ENCODE measurements at places on chromosomes 1 and 21. TPM values are rescaled to one million over a fixed set of nuclear protein-coding genes. Genes with fewer than 3 reads are reported as not detected.

GRCh38 chr1:78005755-78006154, 1.0 kb downstream of the DNAJB4 start:
- H3K36me3 ChIP-seq: no peaks in the 10 kb centered on the region
- peak overlapping the region; percentile 99 for H3K27ac ChIP-seq

GRCh38 chr21:36087362-36088138, 17.7 kb downstream of the CBR1 start:
- H3K36me3 ChIP-seq: no peaks in the 10 kb centered on the region
- DNase-seq: no peak
- H3K27me3 ChIP-seq: no peaks in the 10 kb centered on the region
- H3K4me3 ChIP-seq: no peak overlapping the region
- H3K4me1 ChIP-seq: no peaks in the 10 kb centered on the region

- H3K4me3 ChIP-seq: peak overlapping the region; percentile 88
- H3K27me3 ChIP-seq: peaks cover 4% of the 10 kb centered on the region
- H3K36me3 ChIP-seq: no peaks in the 10 kb centered on the region
- H3K27ac ChIP-seq: no peak overlapping the region
- peaks cover 11% of the 10 kb centered on the region for H3K4me1 ChIP-seq
- no peak for DNase-seq
Measured at GRCh38 chr1:28592321-28593071, 431 bp downstream of the RAB42 start.

DNA sequence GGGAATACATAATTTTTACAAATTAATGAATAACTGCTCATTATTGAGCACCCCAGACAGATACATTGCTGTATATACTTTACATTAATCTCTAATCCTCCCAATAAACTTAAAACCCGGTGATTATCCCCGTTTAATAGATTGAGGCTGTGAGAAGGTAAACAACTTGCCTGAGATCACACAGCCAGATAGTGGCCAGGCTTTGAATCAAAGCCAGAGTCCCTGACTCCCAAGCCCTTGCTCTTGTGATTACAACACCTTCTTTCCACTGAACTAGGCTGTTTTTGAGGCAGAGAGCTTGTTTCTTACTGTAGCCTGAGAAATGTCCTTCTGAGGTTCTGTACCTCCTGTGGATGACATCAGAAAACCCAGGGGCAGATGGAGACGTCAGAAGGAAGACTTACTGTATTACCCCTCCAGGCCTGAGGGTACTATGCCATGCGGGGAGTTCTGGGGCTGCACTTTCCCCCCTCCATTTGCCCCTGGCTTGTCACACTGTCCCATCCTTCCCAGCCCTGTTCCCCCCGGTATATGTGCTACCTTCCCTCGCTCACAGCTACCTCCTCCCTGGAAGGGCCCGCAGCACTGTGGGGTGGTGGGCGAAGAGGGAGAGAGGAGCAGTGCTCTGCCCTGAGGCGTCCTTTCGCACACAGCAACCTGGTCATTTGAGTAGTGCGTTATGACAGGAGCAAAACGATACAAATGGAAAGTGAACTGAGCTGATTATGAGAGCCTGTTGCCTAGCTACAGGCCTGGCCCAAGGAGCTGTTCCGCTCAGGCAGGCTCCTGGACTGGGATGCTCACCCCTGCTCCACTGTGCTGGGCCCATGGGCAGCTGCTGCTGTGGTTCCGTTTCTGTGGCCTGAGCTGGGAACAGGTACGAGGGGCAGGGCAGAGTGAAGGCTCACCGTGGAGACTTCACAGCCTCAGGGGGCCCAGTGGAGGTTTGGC, 4.6 kb downstream of the KCNC4 start:
- H3K4me1 ChIP-seq: peaks cover 16% of the 10 kb centered on the region
- no peaks in the 10 kb centered on the region for H3K36me3 ChIP-seq
- H3K4me3 ChIP-seq: peak overlapping the region; percentile 64
- peaks cover 57% of the 10 kb centered on the region for H3K27me3 ChIP-seq
- no peak for DNase-seq

GRCh38 chr1:117177376-117177775, 33.4 kb downstream of the VTCN1 start:
- H3K27me3 ChIP-seq: no peaks in the 10 kb centered on the region
- peak overlapping the region; percentile 31 for H3K27ac ChIP-seq
- no peak for DNase-seq
- no peak overlapping the region for H3K4me3 ChIP-seq
- peaks cover 8% of the 10 kb centered on the region for H3K36me3 ChIP-seq
- peaks cover 53% of the 10 kb centered on the region for H3K4me1 ChIP-seq

GRCh38 chr1:206001476-206001888, 1.7 kb downstream of the RAB7B start:
- peaks cover 7% of the 10 kb centered on the region for H3K27me3 ChIP-seq
- DNase-seq: no peak
- no peak overlapping the region for H3K27ac ChIP-seq
- no peaks in the 10 kb centered on the region for H3K36me3 ChIP-seq
- peaks cover 26% of the 10 kb centered on the region for H3K4me1 ChIP-seq

DNA sequence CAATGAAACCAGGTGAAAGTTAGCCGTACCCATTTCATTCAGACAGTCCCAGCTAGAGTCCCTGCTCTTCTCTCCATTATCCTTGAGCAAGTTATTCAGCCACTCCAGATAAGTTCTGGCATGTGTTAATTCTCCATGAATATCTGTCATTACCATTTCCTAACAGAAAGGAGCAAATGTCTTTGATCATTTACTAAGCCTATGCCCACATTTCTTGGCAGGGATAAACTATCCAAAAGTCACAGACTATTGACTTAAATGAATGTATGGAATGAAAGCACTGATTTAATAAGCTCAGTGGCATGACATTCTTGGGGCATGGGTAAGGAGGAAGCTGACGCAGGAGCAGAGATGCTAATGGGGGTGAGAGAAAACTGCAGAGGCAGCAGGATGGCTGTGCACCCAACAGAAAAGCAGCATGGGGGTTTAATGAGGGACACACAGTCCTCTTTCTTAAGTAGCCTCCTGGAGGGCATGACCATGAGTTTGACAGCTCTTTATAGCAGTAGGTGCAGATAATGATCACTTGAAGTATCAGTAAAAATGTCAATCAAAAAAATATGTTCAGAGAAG, 17.6 kb upstream of the DHCR24 start:
- peaks cover 5% of the 10 kb centered on the region for H3K4me1 ChIP-seq
- no peak overlapping the region for H3K4me3 ChIP-seq
- DNase-seq: no peak
- no peak overlapping the region for H3K27ac ChIP-seq
- no peaks in the 10 kb centered on the region for H3K36me3 ChIP-seq

DNA sequence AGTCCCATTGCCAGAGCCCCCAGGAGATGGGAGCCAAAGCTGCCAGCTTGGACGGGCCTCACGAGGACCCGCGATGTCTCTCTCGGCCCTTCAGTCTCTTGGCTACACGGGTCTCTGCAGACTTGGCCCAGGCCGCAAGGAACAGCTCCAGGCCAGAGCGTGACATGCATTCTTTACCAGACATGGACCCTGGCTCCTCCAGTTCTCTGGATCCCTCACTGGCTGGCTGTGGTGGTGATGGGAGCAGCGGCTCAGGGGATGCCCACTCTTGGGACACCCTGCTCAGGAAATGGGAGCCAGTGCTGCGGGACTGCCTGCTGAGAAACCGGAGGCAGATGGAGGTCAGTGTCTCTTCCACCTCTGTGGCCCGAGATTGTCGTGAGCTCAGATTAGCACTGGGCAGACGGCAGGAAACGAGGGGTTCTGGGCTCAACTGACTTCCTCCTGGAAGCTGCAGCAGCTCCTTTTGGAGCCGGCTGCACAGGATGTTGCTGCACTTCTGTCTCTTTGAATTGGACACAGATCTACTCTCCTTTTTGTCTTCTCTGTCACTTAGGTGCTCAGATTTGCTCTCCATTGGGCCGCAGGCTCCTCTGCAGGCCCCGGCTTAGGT, 68.0 kb downstream of the DISC1 start:
- no peak for DNase-seq
- H3K27ac ChIP-seq: no peak overlapping the region
- no peaks in the 10 kb centered on the region for H3K36me3 ChIP-seq
- H3K4me1 ChIP-seq: peaks cover 42% of the 10 kb centered on the region
- H3K27me3 ChIP-seq: peaks cover 3% of the 10 kb centered on the region

DNA sequence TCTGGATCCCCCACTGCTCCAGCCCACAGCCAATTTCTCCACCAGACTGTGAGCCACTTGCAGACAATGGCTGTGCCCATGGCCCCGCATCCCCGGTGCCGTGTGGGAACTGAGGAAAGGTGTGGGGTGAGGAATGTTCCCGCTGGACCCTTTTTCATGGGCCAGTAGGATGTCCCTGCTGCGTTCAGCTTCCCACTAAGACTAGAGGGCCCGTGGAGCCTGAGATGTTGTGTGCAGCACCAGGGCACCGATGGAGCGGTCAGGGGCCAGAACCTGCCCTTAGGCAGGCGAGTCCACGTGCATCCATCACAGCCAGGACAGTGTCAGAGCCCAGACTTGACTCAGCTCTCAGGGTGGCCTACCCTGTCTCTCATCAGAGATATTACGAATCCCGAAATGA, 105.7 kb upstream of the COL6A1 start:
- no peak overlapping the region for H3K27ac ChIP-seq
- H3K4me3 ChIP-seq: no peak overlapping the region
- H3K36me3 ChIP-seq: no peaks in the 10 kb centered on the region

GRCh38 chr21:45935628-45936027, 45.9 kb upstream of the COL6A1 start:
- no peak overlapping the region for H3K4me3 ChIP-seq
- no peaks in the 10 kb centered on the region for H3K36me3 ChIP-seq
- H3K27ac ChIP-seq: no peak overlapping the region
- H3K4me1 ChIP-seq: no peaks in the 10 kb centered on the region

DNA sequence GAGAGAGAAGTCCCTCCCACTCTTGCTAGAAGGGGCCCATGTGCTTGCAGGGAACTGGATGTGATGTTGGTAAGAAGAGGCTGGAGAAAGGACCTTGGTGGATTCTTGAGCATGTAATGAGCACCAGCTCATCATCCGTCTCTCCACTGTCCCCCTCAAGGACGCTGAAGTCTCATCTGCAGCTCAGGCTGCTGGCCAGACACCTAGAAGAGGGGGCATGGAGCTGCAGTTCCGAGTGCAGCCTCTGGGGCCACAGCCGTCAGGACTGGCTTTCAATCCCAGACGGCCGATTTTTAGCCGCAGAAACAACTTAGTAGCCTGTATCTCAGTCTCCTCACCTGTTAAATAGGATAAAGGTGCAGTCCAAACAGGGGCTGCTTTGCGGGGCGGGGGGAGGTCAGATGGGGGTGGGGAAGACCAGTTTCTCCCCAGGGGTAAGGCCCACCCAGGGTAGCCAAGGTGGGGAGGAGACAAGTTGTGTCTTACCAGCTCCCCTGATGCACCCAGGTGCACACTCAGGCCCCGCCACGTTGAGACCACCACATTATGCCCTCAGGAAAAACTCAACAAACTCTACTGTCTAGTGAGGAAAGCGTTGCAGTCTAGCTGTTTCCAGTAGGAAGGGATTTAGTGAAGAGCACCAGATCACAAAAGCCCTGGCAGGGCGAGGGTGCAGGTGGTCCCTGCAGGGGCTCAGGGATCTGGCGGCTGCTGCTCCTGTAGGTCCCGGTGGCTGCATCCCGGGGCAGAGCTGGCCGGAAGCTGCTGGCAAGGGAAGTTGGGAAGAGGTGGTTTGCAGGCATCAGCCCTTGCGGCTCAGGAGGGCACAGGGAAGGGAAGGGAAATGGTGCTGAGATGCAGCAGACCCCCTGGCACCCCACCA, 29.5 kb downstream of the LDLRAP1 start:
- H3K27me3 ChIP-seq: peaks cover 4% of the 10 kb centered on the region
- H3K36me3 ChIP-seq: no peaks in the 10 kb centered on the region
- H3K27ac ChIP-seq: no peak overlapping the region
- DNase-seq: peak; percentile 71

DNA sequence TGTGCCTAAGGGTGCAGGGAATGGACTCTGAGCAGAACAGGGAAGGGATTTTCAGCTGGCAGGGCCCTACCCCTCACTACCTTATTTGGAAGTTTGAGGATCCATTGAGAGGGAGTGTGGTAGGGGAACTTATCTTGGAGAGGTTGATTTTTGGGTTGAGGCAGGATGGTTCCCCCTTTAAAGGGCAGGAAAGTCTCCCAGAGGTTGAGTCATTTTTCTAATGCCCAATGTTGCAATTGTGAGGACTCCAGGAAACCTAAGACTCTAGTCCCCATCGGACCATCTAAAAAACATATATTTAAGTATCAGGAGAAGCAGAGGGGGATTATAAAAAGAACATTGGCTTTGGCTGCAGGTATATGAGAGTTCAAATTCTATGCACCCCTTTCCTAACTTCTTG, 47.3 kb downstream of the SAMD13 start:
- H3K4me1 ChIP-seq: peaks cover 23% of the 10 kb centered on the region
- no peaks in the 10 kb centered on the region for H3K36me3 ChIP-seq
- DNase-seq: no peak
- H3K27me3 ChIP-seq: no peaks in the 10 kb centered on the region
- no peak overlapping the region for H3K27ac ChIP-seq

DNA sequence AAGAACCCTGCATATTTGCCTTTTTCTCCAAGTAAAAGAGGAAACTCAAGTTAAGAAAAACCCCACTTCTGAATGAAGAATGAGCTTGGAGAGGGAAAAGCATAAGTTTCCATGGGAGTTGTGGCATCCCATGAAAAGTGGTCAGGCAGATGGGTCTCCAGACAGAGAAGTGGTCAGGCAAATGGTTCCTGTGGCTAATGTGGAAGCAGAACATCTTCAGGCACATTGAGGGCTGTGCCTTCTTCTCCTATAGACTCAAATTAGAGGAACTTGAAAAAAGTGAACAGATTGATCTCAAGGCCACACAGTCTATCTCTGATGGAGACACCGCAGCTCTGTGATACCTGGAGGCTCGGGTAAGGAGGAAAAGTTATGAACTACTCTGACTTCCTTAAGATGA, 55.7 kb upstream of the KIRREL1 start:
- no peak overlapping the region for H3K27ac ChIP-seq
- H3K36me3 ChIP-seq: no peaks in the 10 kb centered on the region
- H3K4me1 ChIP-seq: no peaks in the 10 kb centered on the region

GRCh38 chr21:14452727-14453241, 69.8 kb upstream of the HSPA13 start:
- no peak for DNase-seq
- no peak overlapping the region for H3K27ac ChIP-seq
- H3K4me3 ChIP-seq: no peak overlapping the region
- H3K27me3 ChIP-seq: no peaks in the 10 kb centered on the region
- no peaks in the 10 kb centered on the region for H3K36me3 ChIP-seq
- peaks cover 10% of the 10 kb centered on the region for H3K4me1 ChIP-seq

DNA sequence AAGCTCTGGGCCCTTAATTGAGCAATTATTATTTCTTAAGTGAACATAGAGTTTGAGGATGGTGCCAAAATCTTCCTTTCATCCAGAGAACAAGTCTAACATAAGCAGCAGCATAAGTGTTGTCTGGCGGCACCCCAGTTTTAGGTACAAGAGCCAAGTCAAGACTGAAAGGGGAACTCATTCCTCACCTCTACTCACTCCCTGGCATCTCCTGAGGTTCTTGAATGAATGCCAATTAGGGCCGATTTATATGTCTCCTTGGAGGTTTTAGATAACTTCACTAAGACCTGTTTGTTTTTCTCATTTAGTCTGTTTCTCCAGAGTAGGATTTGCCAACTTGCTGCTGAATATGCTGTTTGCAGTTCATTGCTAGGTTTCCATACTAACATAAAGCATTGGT, 42.6 kb upstream of the ADGRL2 start:
- H3K4me1 ChIP-seq: peaks cover 6% of the 10 kb centered on the region

The LCE1B gene
- total RNA-seq: not detected

The KLHL17 gene
- total RNA-seq: 42.2 TPM

The CFHR2 gene
- not detected for total RNA-seq

The KLHDC8A gene
- 0.50 TPM for total RNA-seq

The SNX7 gene
- 15.3 TPM for total RNA-seq

All from type B pancreatic cell (in vitro differentiated cells).